Activated naive CD8-positive, alpha-beta T cell treated with anti-CD3 and anti-CD28 coated beads, Interleukin-2, amount 50 U/mL, for 24 hours (primary cell): ENCODE measurements at places on chromosomes 5 and 9.

DNA sequence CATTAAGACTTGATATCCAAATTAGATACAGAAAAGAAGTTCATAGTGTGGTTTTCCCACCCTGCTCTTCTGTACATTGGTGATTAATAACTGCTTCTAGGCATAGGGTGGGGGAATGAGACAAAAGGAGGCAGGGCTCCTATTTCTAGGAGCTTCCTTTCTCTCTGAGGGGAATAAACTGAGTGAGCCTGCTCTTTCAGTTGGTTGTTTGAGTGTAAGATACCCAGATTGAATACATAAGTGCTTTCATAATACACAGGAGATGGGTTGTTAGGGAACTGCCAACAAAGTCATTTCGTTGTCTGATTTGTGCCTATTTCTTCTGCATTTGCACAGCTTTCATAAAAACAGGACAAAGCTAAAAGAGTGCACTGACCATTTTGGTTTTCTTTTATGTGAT lies 48.9 kb upstream of the TTC23L start:
- DNase-seq, result no peak

- DNase-seq, result no peak
Observed at GRCh38 chr5:5014586-5015235, 125.4 kb upstream of the ADAMTS16 start.

DNA sequence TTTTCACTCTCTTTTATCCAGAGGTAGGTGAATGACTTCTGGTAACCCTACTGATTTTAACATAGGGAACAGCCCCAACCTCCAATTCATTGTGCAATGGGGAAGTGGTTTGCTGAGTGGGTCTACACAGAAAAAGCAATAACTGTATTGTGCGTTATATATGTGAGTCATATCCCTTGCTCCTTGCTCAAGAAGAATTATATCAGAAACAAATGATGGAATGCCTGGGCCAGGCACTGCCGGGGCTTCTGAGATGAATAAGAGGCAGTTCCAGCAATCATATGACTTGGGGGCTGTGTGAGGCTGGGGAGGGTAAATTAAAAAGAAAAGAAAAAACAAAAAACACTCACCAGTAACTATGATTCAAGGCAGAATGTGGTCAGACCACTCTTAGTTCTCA lies 79.2 kb upstream of the ABCA1 start:
- no peak for DNase-seq

GRCh38 chr5:66903218-66903617 lies 293.4 kb downstream of the CD180 start:
- no peak for DNase-seq

DNA sequence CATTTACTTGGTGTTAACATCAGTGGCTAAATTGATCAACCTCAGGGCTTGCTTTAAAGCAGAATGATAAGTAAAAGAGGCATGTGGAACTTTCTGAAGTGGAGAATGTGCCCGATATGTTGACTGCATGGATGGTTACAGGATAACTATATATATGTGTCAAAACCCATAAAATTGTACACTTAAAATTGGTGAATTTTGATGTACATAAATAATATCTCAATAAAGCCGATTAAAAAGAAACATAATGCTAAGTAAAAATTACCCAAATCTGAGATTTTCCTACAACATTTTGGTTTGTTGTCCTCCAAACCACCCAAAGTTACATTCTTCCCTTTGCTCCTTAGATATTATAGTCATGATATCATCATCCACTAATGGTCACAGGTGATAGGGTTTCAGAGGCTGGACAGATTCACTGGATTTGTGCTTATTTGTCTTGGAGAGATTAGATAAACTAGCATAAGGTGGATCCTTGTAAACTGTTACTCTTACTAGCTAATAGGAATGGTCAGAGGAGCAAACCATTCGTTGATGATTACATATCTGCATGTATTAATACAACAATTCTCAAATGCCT lies 119.7 kb upstream of the RPS23 start:
- no peak for DNase-seq

DNA sequence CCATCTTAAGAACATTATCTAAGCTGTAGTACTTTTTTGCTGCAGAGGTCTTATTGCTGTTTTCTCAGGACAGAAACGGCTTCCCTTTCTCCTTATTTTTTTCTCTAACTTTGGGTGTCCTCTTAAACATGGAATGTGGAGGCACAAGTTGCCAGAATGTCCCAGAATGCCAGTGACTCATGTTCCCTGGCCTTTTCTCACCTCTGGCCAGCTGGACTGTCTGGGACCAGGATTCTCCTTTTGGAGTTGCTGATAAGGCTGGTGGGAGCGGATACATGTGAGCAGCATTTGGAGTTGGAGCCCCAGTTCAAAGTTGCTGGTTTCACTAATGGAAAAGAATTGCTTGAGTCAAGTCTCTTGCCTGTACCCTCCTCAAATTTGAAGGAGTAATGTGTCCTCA lies 112.8 kb downstream of the ARHGAP26 start:
- no peak for DNase-seq

DNA sequence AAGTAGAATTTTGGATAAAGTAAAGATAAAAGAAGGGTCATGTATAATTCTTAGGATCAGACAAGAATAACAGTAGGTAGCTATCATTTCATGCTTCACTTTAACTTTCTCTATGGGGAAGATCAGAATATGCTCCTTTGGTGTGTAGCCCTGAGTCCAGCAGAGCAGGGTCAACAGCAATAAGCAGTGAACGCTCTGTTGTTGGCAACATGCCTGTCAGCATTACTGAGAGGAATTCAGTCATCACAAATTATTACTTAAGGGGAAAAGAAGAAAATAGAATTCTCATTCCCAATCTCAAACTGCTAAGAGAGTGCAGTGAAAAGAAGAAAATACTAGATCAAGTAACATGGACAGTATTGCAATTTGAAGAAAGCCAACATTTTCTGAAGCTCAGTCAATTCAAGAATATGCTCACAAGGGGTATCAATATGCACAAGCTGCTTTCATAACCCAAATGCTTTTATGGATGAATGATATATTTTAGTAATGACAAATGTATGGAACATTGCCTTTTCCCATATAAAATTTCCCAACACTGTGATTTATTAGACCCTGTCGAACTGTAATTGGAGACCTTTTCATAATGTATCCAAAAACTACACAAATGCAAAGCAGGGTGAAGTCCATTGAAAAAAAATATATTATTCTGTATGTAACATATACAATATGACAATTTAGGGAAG lies 1359.4 kb downstream of the EFNA5 start:
- no peak for DNase-seq

DNA sequence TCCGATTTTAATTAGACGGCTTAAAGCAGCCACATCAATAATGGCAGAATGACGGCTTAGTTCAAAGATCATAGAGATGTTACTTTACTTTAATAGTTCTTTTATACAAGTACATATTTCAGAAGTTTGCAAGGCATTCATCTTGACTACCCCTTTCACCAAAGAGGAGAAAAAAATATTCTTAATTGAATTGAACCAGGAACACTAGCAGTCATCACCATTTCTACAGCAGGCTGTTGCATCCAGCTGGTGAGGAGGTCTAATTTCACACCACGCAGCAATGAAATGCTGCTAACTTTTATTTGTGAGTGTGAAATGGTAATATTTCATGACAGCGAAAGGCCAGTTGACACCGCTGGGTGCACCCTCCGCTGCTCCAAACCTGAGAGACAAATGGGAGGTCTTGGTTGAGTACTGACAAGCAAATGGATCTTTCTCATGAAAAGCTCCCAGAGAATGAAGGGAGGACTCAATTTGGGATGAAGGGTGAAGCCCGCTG lies 322.2 kb downstream of the GLIS3 start:
- no peak for DNase-seq

DNA sequence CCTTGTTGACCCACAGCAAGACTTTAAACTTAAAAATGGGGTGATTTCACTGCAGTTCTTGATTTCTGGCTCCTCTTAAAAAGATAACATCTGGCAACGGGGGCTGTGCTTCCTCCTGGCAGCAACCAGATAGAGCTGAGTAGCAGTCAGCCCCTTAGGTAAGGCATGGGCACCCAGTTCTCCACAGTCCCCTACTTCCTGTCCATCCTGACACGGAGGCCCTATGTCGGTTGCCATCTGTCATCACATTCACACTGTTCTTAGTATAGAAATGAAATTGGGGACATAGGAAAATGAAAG lies 11.7 kb downstream of the CD74 start:
- no peak for DNase-seq

- no peak for DNase-seq
Observed at GRCh38 chr9:137463931-137464290, 4.8 kb upstream of the NSMF start.

- no peak for DNase-seq
Observed at GRCh38 chr5:59956130-59956783, 62.7 kb upstream of the PDE4D start.

DNA sequence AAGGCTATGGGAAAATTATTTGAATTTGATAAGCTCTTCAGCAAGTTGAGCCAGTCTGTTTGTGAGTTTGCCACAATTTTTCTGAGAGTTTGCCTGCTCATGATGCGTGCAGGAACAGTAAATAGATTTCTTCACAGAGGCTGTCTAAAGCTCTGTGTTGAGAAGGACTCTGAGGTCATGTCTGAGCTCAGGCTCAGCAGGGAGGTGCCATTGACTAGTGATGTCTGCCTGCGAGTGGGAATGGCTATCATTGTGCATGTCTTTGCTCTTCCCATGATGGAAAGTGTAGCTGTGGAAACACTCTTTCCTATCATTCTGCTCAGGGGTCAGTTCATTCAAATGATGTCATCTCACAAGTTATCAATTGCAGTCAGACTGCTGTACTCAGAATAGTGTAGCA lies 142.8 kb downstream of the RASEF start:
- DNase-seq, result no peak

DNA sequence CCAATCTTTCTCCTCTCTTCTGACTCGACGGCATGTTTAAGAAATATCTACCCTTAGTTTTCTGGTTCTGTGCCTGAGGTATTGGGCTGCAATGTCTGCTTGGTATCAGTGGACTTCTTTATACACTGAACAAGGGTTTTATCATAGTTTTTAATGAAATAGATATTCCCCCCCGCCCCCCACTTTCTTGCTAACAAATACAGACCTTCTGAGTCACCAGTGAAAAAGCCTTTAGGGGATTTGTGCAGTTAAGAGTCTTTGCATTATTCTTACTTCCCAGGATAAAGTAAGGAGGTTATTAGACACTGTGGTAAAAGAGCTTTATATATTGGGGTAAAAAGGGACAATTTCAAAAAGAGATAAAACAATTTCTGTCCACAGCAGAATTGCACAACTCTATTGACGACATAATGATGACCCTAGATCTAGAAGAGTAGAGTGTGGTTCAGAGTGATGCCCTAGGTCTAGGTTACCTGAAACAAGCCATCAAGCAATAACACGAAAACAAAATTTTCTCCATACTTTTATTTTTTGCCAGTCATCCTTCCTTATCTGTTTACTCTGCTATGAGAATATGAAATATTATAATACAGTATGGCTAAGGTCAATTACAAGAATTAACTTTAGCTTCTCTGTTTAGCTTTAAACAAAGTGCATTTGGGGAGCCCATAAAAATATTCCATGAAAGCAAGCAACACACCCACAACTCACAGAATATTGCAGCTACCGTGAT lies 110.7 kb downstream of the PLK2 start:
- no peak for DNase-seq

GRCh38 chr9:119026120-119026519 lies 343.1 kb downstream of the BRINP1 start:
- no peak for DNase-seq

GRCh38 chr5:81835814-81836367 lies 85.0 kb upstream of the SSBP2 start:
- no peak for DNase-seq

- peak; percentile 25 for DNase-seq
Observed at GRCh38 chr5:179731791-179732411, 721 bp upstream of the MAML1 start.

DNA sequence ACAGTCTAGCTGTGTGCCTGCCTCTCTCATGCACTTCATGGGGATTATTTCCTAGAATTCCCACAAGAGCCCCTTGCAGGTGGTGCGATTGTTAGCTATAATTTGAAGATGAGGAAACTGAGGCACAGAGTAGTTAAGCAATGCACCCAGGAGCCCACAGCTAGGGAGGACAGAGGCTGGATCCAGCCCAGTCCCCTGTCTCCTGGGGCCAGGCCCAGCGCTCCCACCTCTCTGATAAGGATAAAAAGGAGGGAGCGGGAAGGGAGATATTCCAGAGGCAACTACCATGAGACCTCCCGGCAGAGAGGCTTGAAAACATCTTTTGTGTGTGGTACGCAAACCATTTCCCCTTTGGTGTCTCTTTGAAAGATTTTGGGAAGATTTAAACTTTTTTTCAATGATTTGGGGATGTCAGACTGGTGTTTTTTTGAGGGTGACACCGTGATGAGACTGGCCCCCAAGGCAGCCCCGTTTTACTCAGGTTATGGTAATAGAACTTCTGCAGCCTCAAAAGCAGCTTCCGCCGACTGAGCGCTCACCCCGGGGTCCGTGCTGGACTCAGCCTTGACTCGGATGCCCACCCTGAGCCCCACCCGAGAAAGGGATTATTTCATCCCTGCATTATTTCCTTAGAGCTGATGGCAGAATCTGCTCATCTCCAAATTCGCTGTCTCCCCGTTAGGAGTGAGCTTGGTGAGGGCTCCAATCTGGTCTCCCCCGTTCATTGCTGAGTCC lies 144.7 kb upstream of the IER5L start:
- no peak for DNase-seq

- no peak for DNase-seq
Observed at GRCh38 chr9:6096821-6097220, 81.4 kb upstream of the RANBP6 start.

- DNase-seq, result no peak
Observed at GRCh38 chr5:156093024-156093423, 233.9 kb upstream of the SGCD start.

DNA sequence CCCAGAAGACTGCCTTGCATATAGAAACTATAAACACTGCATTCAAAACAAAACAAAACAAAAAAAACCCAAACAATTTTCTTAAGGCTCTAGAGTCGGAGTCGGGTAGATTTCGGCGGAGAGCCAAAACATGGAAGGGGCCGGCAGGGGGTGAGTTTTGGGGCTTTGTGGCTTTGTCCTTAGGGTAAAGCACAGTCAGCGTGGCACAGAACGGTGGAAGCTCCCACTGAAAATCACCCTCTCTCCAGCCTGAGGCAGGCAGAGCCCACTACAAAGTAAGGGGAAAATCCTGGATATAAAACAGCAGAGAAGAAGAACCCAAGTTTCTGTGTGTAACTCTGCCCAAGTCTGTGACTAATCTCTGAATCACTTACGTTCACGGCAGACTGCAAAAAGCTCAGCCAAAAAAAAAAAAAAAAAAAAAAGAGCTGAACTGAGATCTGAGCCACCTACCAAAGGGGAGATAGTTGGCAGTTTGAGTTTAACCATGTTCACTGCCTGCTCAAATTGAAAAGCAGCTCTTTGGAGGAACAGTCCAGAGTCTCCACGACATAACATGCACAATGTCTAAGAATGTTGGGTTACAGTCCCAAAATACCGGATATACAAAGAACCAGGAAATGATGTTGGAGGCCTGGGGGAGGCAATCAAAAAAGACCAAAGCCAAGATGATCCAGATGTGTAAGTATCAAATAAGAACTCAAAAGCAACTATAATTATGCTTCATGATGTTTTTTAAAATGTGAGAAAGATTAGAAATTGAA lies 26.6 kb upstream of the OR2K2 start:
- no peak for DNase-seq
